Testis (tissue), 5 donors: ENCODE measurements at places on chromosomes 5 and 9. TPM values are rescaled to one million over a fixed set of nuclear protein-coding genes. Genes with fewer than 3 reads are reported as not detected.

The SPATA31E1 gene
- total RNA-seq = 4.8 TPM

The CER1 gene
- 0.25 TPM for total RNA-seq

The ADAMTS13 gene
- total RNA-seq = 21.2 TPM

The MPDZ gene
- 38.2 TPM for total RNA-seq

The SLC34A1 gene
- not detected for total RNA-seq

The OR1Q1 gene
- not detected for total RNA-seq

The PLPP7 gene
- total RNA-seq = 23.9 TPM

The AKNA gene
- total RNA-seq = 31.5 TPM

The GNA14 gene
- 4.3 TPM for total RNA-seq

The CD274 gene
- total RNA-seq = 1.5 TPM

The SHOC1 gene
- 25.9 TPM for total RNA-seq

The STING1 gene
- 14.2 TPM for total RNA-seq

The CTSV gene
- 319 TPM for total RNA-seq

The ANKRD18B gene
- total RNA-seq = 49.4 TPM

- DNase-seq = no peak
- no peaks in the 10 kb centered on the region for H3K36me3 ChIP-seq
These were observed 33.4 kb upstream of the ARAP3 start for GRCh38 chr5:141715346-141715905.

GRCh38 chr9:136189394-136190236 is 15.3 kb downstream of the LHX3 start:
- H3K4me1 ChIP-seq = no peaks in the 10 kb centered on the region
- no peaks in the 10 kb centered on the region for H3K36me3 ChIP-seq
- H3K27me3 ChIP-seq = no peaks in the 10 kb centered on the region
- no peak for DNase-seq

GRCh38 chr5:176592573-176592972 is 17.4 kb downstream of the GPRIN1 start:
- no peaks in the 10 kb centered on the region for H3K4me1 ChIP-seq
- H3K4me3 ChIP-seq = no peak overlapping the region
- no peak overlapping the region for H3K27ac ChIP-seq
- H3K27me3 ChIP-seq = no peaks in the 10 kb centered on the region
- DNase-seq = no peak

GRCh38 chr9:127537014-127537413 is 75.1 kb upstream of the STXBP1 start:
- H3K4me1 ChIP-seq = peaks cover 53% of the 10 kb centered on the region
- no peak for DNase-seq
- H3K27ac ChIP-seq = no peak overlapping the region
- H3K27me3 ChIP-seq = no peaks in the 10 kb centered on the region
- no peak overlapping the region for H3K4me3 ChIP-seq

DNA sequence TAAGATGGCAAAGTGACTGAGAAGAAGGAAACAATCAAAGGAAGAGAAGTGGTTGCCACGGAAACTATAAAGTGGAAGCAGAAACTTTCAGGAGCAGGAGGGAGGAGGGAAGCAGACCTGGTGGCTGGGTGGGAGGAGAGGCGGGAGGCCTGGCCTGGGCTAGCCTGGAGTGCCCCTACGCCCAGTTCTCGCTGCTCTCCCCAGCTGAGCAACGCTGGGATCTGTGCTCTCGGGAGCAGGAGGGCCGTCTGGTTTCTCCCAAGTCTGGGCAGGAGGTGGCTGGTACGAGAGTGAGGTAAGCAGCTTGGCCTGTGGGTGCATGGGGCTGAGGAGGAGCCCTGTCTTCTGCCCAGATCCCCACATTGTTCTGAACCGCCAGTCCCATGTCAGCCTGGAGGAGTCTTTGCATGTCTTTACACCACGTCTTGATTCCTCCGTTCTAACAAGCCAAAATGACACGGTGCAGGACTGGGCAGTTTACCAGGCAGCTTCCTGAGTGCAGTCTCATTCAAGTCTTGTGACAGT is 15.0 kb upstream of the DAB2IP start:
- no peak overlapping the region for H3K27ac ChIP-seq
- H3K4me3 ChIP-seq = no peak overlapping the region
- H3K4me1 ChIP-seq = peaks cover 5% of the 10 kb centered on the region
- H3K36me3 ChIP-seq = no peaks in the 10 kb centered on the region
- no peak for DNase-seq
- H3K27me3 ChIP-seq = no peaks in the 10 kb centered on the region

GRCh38 chr5:72307573-72307967 is 12.5 kb downstream of the MRPS27 start:
- H3K4me1 ChIP-seq = no peaks in the 10 kb centered on the region
- DNase-seq = no peak
- H3K27ac ChIP-seq = peak overlapping the region; percentile 93
- H3K4me3 ChIP-seq = peak overlapping the region; percentile 67
- no peaks in the 10 kb centered on the region for H3K27me3 ChIP-seq

DNA sequence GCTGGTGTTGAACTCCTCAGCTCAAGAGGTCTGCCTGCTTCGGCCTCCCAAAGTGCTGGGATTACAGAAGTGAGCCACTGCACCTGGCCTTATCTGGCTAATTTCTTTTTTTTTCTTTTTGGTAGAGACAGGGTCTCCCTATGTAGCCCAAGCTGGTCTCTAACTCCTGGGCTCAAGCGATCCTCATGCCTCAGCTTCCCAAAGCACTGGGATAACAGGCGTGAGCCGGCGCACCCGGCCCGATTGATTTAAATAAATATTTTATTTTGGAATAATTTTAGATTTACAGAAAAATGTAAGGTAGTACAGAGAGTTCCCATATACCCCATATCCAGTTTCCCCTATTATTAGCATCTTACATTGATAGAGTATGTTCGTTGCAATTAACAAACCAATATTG is 155.0 kb upstream of the MVB12B start:
- H3K36me3 ChIP-seq = no peaks in the 10 kb centered on the region
- no peak overlapping the region for H3K27ac ChIP-seq
- no peaks in the 10 kb centered on the region for H3K27me3 ChIP-seq
- no peak overlapping the region for H3K4me3 ChIP-seq

DNA sequence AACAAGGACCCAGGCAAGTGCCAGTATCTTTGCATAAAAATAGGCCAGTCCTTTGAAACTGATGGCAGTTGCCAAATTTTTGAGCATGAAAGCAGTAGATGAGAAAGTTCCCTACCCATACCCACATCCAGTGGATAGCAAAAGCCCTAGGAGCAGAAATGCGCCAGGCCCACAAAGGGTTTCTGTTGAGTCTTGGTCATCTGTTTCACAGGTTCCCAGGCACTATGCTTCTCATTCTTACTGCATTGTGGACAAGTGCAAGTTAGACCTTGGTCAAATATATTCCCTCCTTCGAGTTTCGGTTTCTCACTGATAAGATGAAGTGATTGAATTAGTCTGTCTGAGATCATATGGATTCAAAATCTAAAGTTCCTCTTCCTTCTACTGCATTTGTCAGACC is 152.3 kb downstream of the NR3C1 start:
- no peaks in the 10 kb centered on the region for H3K27me3 ChIP-seq
- H3K4me3 ChIP-seq = no peak overlapping the region
- no peak for DNase-seq
- H3K27ac ChIP-seq = no peak overlapping the region

- H3K36me3 ChIP-seq = no peaks in the 10 kb centered on the region
- H3K4me1 ChIP-seq = no peaks in the 10 kb centered on the region
- H3K27me3 ChIP-seq = no peaks in the 10 kb centered on the region
- no peak for DNase-seq
- H3K4me3 ChIP-seq = no peak overlapping the region
These were observed 28.6 kb downstream of the PSIP1 start for GRCh38 chr9:15482146-15482545.

DNA sequence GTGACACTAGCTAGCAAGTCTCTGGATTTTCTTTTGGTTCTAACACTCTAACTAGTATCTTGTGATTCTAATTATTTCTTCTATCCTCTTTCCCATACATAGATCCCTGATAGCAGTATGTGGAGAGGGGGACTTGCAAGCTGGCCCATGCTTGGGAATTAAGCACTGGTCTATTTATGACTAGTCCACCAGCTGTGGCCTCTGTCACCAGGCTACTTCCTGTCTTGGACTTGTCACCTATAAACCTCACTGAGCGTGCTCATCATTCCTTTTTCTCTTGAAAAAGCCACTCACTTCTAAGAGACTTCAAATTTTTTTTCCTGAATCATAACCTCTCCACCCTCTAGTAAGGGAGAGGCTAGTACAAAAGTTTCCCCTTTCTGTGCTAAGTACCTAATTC is 32.3 kb upstream of the MAMDC2 start:
- no peak for DNase-seq
- H3K4me1 ChIP-seq = peaks cover 3% of the 10 kb centered on the region
- H3K27ac ChIP-seq = peak overlapping the region; percentile 68
- no peaks in the 10 kb centered on the region for H3K27me3 ChIP-seq
- no peak overlapping the region for H3K4me3 ChIP-seq

- no peaks in the 10 kb centered on the region for H3K36me3 ChIP-seq
- peak; percentile 23 for DNase-seq
- no peaks in the 10 kb centered on the region for H3K4me1 ChIP-seq
These were observed 244.3 kb upstream of the PUM3 start for GRCh38 chr9:3088219-3088618.

- no peak for DNase-seq
- no peak overlapping the region for H3K4me3 ChIP-seq
- H3K27me3 ChIP-seq = no peaks in the 10 kb centered on the region
- H3K27ac ChIP-seq = no peak overlapping the region
These were observed 16.7 kb downstream of the PDLIM4 start for GRCh38 chr5:132274050-132274792.

GRCh38 chr5:123719004-123719403 is 207.0 kb downstream of the CSNK1G3 start:
- DNase-seq = no peak
- H3K27ac ChIP-seq = no peak overlapping the region
- H3K27me3 ChIP-seq = no peaks in the 10 kb centered on the region
- no peak overlapping the region for H3K4me3 ChIP-seq

- no peak overlapping the region for H3K4me3 ChIP-seq
- no peaks in the 10 kb centered on the region for H3K36me3 ChIP-seq
- no peak overlapping the region for H3K27ac ChIP-seq
These were observed 590.0 kb upstream of the DMAC1 start for GRCh38 chr9:8389531-8389930.

- H3K36me3 ChIP-seq = no peaks in the 10 kb centered on the region
- H3K27ac ChIP-seq = no peak overlapping the region
- no peaks in the 10 kb centered on the region for H3K4me1 ChIP-seq
- no peaks in the 10 kb centered on the region for H3K27me3 ChIP-seq
- H3K4me3 ChIP-seq = no peak overlapping the region
These were observed 473.4 kb downstream of the NTRK2 start for GRCh38 chr9:85142968-85143367.

- H3K36me3 ChIP-seq = no peaks in the 10 kb centered on the region
- H3K27me3 ChIP-seq = no peaks in the 10 kb centered on the region
- peaks cover 20% of the 10 kb centered on the region for H3K4me1 ChIP-seq
- peak overlapping the region; percentile 69 for H3K27ac ChIP-seq
These were observed 85.2 kb downstream of the GRAMD2B start for GRCh38 chr5:126508251-126508961.

DNA sequence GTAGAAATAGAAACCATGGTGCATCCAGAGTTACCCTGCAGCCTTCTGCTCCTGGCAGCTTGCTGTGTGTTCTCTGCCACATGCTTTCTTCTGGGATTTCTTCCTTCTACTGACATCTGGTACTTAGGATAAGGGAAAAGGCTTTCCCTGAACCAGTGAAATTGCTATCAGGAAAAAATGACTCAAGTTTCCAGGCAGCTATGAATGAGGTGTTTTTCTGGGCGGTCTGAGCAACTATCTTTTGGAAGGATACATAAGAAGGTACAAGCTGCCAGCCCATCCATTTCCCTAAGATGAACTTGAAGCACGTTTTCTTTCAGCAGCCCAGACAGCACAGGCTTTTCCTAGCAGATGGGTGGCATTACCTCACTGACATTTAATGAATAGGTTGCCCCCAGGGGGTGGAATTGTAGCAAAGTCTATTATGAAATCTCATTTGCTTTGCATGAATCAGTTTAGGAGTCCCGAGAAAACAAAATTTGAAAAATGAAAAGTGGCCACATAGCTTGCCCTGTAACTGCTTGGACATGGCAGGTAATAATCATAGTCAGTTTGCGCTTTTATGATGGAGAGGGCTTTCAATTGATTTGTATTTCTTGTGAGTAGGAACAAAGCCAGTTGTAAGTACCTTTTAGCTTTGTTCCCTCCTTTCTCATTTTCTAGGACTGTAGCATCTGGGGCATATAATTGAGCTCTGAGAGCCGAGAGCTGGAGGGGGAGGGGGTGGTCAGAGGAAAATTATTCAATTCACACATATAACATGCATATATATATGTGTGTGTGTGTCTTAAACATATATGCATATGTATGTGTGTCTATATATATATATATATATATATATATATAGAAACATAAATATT is 108.5 kb downstream of the C9orf152 start:
- no peak overlapping the region for H3K27ac ChIP-seq
- no peak overlapping the region for H3K4me3 ChIP-seq
- no peak for DNase-seq
- no peaks in the 10 kb centered on the region for H3K36me3 ChIP-seq

- no peaks in the 10 kb centered on the region for H3K36me3 ChIP-seq
- no peak for DNase-seq
- no peaks in the 10 kb centered on the region for H3K4me1 ChIP-seq
- H3K27ac ChIP-seq = no peak overlapping the region
These were observed 113.5 kb downstream of the ROR2 start for GRCh38 chr9:91836515-91836914.
